Diencephalon (tissue), 1 donor: ENCODE measurements at places on chromosomes 2 and 18. TPM values are rescaled to one million over a fixed set of nuclear protein-coding genes. Genes with fewer than 3 reads are reported as not detected.

DHRS9 gene
- total RNA-seq: 1.6 TPM

ALPP gene
- not detected for total RNA-seq

NPHP1 gene
- 12.9 TPM for total RNA-seq

TNFRSF11A gene
- 0.46 TPM for total RNA-seq

HOXD8 gene
- total RNA-seq: not detected

CD302 gene
- total RNA-seq: 6.7 TPM

NETO1 gene
- 50.7 TPM for total RNA-seq

REG1B gene
- not detected for total RNA-seq

LGALSL gene
- 48.9 TPM for total RNA-seq

SLC4A3 gene
- total RNA-seq: 50.5 TPM

CSRNP3 gene
- total RNA-seq: 255 TPM

RUFY4 gene
- total RNA-seq: 0.23 TPM

FOXD4L1 gene
- total RNA-seq: 0.69 TPM

ANKRD30B gene
- total RNA-seq: 3.9 TPM
